ENCODE measurements at places on chromosomes 11 and 22.

- DNase-seq = no peak
Observed at GRCh38 chr11:107821199-107821927, 37.2 kb downstream of the SLC35F2 start.

GRCh38 chr11:17734986-17735817, 621 bp downstream of the KCNC1 start:
- no peak for DNase-seq

DNA sequence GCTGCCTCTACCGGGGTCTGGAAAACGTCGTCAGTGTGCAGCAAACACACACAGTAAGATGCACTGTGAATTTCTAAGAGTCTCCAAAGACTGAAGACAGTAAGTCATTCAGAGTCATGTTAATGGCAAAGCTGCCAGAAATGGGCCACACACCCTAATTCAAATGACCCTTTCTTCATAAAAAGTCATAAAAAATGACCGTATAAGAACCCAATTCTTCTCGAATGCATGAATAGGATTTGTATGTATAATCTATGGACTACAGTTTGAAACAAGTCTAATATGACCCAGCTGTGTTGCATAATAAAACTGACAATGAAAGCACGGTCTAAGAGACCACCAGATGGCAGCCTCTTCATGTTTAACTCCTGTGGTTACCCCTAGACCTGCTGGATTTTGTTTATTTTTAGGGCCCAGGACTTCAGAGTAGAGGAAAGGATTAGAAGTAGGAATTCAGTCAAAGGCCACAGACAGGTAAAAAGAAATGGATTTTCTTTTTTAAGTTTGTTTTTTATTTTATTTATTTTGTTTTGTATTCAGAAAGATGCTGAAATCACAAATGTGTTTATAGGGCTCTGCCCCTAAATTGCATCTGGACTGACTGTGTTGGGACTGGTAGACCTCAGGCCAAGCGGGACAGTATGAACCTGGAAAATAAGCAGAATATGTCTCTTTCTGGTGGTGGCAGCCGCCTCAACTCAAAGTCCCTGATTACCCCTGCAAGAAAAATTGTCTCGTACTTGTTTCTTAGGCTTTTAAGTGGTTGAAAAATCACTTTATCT, 32.1 kb upstream of the SLC5A12 start:
- no peak for DNase-seq

DNA sequence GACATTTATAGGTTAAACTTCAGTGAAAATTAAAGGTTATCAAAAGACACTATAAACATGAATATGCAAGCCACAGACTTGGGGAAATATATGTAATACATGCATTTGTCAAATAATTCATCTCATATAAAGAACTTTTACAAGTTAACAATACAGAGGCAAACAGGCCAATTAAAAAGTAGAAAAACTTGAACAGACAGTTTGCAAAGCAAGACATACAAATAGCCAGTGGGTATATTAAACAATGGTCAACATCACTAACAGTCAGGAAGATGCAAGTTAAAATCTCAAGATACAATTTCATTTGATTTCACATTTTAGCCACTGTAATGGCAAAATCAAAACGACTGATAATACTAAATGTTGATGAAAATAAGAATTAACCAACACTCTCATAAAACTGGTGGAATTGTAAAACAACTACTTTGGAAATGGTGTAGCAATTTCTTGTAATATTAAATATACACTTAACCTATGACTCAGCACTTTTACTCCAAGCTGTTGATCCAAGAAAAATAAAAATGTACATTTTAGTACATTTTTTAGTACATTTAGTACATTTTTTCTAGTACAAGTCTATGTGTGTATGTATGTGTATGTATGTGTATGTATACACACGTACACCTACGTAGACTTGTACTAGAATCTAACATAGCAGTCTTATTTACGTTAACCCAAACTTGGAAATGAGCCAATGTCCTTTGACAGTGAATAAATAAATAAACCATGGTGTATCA, 62.8 kb downstream of the LRRC74B start:
- no peak for DNase-seq

- no peak for DNase-seq
Observed at GRCh38 chr22:20241579-20242392, 26.3 kb downstream of the RTN4R start.

GRCh38 chr22:48428631-48429371, 1398.9 kb downstream of the BRD1 start:
- DNase-seq = no peak

DNA sequence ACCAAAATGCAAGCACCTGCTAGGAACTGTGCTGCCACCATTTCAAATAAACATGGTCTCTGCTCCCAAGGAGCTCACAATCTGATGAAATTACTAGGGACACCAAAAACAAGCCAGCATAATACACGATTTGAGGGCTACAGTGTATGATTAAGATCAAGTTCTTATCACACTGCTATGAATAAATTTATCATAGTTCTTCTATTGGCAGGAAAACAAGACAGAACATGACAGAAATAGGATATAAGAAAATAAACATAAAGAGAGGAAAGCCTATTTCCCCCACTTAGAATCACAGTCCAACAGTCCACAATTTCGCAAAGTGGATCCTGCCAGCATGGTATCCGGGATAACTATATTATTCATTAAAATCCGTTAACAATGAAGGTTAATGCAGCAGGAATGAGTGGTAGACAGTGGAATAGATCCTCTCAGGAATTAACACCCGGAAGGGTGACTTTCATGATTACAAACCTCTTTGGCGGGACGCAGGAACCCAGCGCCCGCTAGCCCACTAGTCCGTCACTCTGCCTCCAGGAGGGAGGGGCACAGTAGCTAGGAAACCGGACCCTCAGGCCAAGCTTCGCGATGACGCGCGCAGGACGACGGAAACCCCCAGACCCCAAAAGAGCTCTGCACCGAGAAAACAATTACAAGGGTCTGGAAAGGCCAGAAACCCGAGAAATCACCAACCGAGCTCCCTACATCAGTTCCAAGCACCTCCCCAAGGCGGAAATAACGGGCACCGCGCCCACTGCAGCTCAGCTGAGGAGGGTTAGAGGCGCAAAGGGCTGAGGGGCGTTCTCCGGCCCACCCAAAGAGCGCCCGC, 607 bp downstream of the CCDC82 start:
- no peak for DNase-seq

DNA sequence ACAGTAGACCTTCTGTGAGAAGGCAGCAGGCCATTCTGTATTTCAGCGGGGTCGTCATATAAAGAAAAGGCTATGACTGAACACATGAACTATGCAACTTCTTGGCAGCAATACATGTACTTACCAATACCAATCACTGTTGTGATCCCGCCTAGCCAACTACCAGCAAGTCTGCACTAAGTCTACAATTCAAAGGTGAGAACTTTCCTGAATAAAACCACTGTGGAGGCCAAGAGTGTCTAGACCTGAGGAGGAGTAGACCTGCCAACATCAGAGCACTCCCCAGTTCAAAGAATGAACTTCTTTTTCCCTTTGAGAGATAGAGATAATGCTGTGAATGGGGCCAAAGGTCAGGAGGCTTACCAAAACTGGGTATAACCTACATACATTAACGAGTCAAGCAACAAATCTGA, 108.2 kb downstream of the SIK3 start:
- no peak for DNase-seq

DNA sequence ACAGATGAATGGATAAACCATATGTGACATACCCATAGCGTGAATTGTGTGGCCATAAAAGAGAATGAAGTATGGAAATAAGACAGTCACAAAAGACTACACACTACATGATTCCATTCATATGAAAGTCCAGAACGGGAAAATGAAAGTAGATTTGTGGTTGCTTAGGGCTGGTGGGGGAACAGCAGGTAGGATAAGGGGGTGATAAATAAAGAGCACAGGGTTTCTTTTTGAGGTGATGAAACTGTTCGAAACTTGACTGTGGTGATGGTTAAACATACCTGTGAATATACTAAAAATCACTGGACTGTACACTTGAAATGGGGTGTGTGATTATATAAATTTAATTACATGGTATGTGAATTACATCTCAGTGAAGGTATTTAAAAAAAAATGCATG, 16.9 kb downstream of the TMEM123 start:
- DNase-seq = no peak

- DNase-seq = no peak
Observed at GRCh38 chr11:102214623-102215022, 102.7 kb upstream of the BIRC3 start.
